ENCODE measurements at places on chromosomes 3 and 15.

DNA sequence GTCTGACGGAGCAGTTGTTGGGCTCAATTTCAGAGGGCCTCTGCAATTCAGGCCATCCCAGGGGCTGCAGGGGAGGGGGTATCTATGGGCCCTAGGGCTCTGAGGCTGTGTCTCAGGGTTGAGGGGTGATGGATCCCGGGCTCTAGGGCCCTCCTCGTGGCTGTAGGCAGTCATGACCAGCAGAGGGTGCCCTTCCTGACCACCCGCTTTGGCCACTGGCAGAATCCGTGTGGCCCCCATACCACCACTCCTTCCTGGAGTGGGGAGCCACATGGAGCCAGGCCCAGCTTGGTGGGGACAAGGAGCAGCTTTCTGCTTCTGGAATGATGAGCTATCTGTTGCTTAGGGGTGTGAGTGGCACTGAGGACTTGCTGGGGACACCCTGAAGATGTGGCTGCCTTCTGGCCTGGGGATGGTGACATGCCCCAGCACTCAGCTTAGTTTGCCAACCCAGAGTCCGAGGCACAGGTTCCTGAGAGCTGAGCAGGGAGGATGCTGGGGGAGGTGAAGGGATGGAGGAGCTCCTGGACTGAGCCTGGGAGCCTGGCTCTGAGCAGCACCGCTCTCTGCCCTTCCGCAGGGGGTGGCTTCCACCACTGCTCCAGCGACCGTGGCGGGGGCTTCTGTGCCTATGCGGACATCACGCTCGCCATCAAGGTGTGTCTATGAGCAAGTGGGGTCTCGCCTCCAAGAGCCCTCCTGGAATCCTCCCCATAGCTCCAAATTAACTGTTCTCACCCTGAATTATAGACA, 20.2 kb downstream of the HDAC11 start:
- peak; percentile 38 for DNase-seq

DNA sequence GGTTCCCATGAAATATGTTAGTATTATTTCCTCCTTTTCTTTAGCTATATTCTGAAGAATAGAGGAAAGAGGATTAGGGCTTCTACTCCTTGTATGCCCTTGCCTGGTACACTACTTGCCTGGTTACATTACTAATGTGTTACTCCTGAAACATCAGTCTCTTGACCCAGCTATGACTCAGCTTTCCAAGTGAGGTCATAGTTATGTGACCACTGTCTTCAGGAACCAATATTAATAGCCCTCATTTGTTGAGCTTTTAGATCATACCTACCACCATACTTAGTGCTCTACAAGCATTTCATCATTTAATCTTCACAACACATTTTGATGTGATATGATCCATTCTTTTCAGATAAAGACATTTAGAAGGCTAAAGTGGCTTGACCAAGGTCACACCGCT, 60.3 kb downstream of the CMSS1 start:
- DNase-seq: peak; percentile 50

DNA sequence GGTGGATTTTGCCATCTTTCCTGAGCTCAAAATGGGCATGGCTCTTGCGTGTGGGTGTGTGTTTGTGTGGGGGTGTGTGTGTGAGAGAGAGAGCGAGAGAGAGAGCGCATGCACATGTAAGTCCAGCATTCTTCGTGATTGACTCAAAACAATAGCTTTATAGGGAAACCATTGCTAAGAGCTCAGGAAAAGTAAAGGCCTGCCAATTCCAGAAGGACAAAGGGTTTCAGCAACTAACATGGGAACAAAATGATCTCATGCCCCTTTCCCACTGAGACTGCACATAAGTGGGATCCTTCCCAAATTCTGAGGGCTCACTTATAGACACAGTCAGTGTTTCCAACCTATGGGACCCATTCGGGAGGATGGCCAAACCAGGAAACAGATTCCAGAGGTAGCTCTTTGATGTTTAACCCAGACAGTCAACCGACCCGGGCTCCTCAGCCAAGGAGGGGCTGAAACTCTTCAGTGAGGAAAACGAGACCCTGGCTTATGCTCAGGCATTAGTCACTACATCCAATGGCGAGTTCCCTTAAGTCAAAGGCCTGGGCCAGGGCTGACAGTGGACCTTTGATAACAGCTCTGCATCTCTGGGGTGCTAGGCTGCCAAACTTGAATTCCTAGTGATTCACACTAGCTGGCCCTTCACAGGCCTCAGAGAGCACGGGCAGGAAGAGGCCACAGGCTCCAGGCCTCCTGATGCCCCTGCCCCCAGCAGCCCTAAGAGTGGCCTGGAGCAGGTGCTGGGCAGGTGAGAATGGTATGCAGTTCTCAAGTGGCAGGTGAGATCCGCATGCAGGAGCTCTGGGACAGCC, 305.0 kb upstream of the C2CD4B start:
- peak; percentile 57 for DNase-seq

GRCh38 chr15:51642696-51643095, 20.1 kb upstream of the DMXL2 start:
- no peak for DNase-seq

DNA sequence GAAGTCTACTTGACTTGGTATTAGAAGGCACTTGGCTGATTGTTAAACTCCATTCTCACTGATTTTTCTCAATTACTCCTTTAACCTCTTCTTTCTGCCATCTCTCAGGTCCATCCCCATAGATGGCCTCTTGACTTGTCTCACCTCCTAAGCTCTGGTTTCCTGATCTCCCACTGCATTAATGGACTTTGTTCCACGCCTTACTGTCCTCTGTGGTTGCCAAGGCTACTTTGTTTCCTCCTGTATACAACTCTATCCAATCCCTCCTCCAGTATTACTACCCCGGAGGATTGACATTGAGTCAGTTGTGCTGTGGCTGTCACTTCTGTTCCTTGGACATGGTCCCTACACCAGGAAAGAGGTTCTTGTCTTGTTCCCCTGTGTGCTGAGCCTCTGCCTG, 10.6 kb upstream of the GLCE start:
- no peak for DNase-seq

GRCh38 chr3:43394041-43394554, 107.8 kb downstream of the SNRK start:
- no peak for DNase-seq

DNA sequence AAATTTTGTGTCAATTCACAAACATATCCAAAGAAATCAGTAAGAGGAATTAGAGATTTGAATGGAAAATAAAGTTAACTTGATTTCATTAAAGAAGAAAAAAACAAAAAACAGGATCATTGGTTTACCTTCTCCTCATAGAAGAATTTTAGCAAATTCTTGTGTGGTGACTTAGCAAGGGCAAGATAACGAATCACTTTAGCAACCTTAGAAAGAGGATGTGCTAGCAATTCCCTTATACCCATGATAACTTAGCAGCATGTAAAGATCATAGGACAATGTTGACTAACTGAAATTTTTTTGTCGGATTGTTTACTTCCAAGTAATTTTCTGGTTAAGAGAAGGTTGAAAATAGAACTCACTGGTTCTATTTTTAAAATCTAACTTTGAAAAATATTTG, 609.3 kb downstream of the GBE1 start:
- no peak for DNase-seq

- peak; percentile 28 for DNase-seq
These were observed 17.1 kb downstream of the ZBED2 start for GRCh38 chr3:111577798-111578685.

- DNase-seq: no peak
These were observed 28.7 kb downstream of the CFAP100 start for GRCh38 chr3:126423191-126424038.

- DNase-seq: no peak
These were observed 614.8 kb upstream of the ZNF717 start for GRCh38 chr3:76400141-76400540.

- DNase-seq: no peak
These were observed 107.6 kb upstream of the BFSP2 start for GRCh38 chr3:133292296-133292695.

GRCh38 chr3:42061025-42061712, 30.0 kb upstream of the TRAK1 start:
- DNase-seq: no peak

DNA sequence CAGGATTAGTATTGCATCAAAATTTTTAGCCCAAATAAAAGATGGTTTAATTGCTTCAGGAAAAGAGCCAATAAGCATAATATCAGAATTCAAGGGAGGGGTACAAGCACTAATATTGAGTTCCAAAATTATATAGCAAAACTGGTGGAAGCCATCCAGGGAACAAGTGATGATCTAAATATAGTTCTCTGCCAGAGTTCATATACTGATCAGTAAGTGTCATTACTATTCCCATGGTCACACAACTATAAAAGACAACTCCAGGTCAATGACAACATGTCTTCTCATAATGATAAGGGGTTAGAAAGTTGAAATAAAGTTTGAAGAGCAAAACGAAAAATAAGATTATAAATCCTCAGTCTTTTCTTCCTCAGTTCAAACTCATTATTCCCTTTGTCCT, 57.4 kb downstream of the ZNF280D start:
- DNase-seq: no peak

DNA sequence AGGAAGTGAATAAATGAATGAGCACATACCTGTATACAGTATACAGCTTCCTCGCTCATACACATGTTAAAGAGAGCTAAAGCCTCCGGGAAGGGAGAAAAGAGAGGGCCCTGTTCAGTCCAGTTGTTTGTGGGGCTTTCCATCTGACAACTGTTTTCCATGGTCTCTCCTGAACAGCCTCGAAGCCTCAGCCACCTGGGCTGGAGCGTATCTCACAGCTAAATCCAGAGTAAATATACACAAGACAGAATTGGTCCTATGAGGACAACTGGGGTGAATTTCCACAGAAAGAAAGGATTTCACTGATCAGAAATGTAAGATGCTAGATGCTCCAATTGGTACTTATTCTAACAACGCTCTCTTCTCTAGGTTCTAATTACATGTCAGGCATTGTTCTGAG, 103.5 kb downstream of the LIPC start:
- no peak for DNase-seq

- DNase-seq: no peak
These were observed 2.9 kb upstream of the FYTTD1 start for GRCh38 chr3:197746801-197747237.

DNA sequence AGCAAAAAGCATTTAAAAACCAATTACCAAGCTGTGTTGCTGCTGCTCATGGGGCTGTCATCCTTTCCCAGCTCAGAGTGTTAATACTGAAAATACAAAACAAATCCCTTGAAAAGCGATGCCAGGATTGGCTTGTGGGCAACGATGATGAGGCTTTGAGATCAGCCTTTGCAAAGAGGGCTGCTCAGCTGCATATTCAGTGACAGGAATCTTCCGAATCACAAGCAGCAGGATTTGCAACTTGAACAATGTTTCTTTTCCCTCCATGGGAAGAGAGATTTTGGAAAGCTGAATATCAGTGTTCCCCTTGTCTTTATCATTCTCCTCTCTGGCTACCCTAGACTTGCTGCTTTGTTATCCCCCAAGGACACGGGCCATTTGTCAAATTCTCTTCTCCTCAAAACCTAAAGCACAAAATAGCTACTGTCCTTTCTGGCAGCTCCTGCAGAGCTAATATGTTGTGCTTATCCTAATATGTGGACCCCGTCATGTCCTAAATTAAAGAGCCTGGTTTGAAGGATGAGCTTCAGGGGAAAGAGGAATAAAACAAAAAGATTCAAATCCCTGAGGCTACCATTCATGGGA, 375.8 kb downstream of the GAP43 start:
- DNase-seq: no peak

GRCh38 chr3:136699271-136699828, 52.8 kb downstream of the STAG1 start:
- no peak for DNase-seq

GRCh38 chr3:39401983-39402382, 4.5 kb upstream of the RPSA start:
- DNase-seq: no peak

DNA sequence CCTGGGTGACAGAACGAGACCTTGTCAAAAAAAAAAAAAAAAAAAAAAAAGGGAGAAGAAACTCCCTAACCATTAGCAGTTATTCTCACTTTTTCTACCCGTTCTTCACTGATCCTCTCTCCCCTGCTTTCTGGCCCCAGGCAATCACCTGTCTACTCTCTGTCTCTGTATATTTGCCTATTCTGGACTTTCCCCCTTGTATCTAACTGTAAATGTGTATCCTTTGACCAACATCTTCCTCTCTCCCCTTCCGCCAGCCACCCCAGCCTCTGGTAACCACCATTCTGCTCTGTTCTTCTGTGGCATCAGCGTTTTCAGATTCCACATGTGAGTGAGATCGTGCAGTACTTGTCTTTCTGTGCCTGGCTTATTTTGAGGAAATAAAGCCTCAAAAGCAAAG, 6.9 kb downstream of the CYFIP1 start:
- DNase-seq: no peak

DNA sequence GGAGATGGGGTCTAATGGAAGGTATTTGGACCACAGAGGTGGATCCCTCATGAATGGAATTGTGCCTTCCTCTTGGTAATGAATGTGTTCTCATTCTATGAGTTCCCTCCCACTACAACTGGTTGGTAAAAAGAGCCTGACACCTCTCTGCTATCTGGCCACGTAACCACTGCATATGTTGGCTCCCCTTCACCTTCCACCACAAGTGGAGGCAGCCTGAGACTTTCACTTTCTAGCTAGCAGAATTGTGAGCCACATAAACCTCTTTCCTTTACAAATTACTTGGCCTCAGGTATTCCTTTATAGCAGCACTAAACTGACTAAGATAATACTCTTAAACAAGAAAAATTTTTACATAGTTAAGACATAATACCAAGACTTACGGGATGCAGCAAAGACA, 155.3 kb downstream of the NR1I2 start:
- DNase-seq: no peak

- peak; percentile 6 for DNase-seq
These were observed 73.7 kb upstream of the TSPAN3 start for GRCh38 chr15:77144492-77145070.

DNA sequence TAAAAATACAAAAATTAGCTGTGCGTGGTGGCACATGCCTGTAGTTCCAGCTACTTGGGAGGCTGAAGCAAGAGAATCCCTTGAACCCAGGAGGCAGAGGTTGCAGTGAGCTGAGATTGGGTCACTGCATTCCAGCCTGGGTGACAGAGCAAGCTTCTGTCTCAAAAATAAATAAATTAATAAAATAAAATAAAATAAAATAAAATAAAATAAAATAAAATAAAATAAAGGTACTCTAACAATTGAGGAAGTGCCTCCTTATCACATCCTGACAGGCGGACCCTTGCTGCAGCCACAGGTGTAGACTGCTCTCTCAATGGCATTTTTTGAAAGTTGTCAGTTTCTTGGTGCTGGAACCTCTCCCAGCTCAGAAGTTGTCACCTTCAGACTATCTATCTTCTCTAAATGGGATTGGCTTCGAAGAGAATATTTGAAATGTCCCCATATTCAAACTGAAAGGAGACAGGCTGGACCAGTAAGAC, 304.1 kb downstream of the RORA start:
- DNase-seq: no peak

DNA sequence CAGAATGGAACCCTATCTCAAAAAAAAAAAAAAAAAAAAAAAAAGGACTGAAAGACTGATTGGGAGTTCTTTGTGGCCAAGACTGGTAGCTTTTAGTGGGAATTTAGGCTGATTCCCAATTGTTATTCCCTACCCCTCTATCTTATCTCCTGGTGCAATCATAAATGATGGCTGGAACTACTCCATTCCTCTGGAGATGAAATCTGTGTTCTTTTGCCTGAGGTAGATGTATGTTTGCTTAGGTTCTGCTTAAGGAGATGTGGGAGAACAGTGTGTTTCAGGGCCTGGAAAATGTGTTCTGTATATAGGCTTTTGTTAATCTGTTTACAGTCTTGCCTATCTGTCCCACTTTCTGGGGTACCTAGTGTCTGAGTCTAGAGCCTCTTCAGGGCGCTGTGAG, 19.5 kb downstream of the UBE2Q2 start:
- DNase-seq: no peak

GRCh38 chr15:93150910-93151881, 62.2 kb upstream of the RGMA start:
- no peak for DNase-seq

GRCh38 chr15:68197170-68197492, 8.0 kb downstream of the CALML4 start:
- DNase-seq: no peak

Measured in H54 (cell line).